ENCODE measurements at places on chromosomes 3 and 15.

GRCh38 chr3:150035910-150036612 lies 65.4 kb upstream of the PFN2 start:
- DNase-seq, result peak; percentile 21

GRCh38 chr15:49606594-49606993 lies 14.0 kb downstream of the FAM227B start:
- no peak for DNase-seq

DNA sequence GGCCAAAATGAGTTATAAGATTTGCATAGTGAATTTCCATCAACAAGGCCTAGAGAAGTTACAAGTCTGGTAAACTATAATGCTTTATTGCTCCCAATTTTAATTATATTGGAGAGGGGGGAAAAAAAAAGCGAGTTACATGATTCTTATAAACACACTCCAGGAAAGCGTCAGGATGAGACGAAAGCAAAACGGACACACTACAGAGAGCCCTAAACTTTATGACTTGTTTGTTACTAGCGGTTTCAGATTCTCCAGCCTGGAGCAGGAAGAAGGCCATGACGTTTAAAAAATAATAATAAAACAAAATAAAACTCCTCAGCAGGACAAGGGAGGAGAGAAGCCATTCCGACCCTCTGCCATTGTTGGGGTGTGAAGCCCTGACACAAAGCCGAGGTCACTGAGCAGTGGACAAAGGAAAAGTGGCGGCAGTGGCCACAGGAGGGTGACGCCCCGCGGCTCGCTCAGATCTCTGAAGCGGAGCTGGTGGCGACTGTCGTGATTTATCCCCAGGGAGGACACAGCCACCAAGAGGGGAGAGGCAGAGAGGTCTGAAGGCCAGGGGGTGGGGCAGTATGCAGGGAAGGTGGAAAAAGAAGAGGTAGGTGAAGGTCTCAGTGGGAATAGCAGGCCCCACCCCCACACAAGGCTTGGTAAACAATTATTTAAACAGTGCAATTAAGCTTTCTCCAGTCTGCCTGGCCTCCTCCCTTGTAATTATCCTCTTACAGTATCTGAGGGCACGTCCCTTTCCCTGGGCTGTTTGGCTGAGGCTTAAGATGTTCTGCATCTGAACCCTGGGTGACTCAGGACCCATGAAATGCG lies 45.3 kb downstream of the ADAMTS9 start:
- DNase-seq, result peak; percentile 84

GRCh38 chr3:119571688-119572087 lies 7.6 kb upstream of the ADPRH start:
- DNase-seq, result no peak

- no peak for DNase-seq
These were observed 290.6 kb downstream of the SATB1 start for GRCh38 chr3:18134386-18135059.

- no peak for DNase-seq
These were observed 17.7 kb downstream of the ACAA1 start for GRCh38 chr3:38119248-38119544.

DNA sequence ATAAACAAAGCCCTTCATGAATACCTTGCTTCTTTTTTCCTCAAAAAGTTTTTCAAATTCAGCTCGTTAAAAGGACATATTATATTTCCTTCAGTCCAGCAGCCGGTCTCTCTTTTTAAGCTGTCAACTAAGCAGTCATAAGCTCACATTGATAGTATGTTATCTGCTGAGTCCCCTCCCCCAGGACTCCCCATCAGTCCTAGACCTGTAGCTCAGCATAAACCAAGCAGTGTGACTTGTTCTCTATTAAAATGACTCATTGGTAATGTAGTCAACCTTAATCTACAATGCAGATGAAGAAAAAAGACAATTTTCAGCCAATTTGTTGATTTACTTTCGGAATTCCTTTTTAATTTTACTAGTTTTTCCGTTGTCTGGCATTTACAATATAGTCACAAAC lies 483.8 kb downstream of the MECOM start:
- peak; percentile 35 for DNase-seq

DNA sequence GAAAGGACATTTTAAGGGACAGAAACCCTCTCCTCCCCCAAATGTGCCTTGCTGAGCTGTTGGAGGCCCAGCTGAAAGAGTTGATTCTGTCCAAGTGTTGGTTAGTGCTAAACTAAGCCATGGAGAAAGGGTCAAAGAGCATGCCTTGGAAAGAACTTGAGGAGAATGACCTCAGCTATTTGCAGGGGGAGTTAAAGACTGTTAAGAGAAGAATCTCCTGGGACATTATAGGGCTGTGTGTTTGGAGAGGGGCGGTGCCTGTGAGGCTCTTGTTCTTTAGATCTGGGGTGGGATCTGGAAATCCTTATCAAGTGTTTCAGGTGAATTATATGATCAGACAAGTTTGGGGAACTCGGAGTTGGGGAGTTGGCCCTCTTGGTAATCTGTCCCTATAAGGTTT lies 13.0 kb downstream of the FNDC3B start:
- DNase-seq, result no peak

- no peak for DNase-seq
These were observed 44.0 kb upstream of the PCSK6 start for GRCh38 chr15:101533371-101534140.

DNA sequence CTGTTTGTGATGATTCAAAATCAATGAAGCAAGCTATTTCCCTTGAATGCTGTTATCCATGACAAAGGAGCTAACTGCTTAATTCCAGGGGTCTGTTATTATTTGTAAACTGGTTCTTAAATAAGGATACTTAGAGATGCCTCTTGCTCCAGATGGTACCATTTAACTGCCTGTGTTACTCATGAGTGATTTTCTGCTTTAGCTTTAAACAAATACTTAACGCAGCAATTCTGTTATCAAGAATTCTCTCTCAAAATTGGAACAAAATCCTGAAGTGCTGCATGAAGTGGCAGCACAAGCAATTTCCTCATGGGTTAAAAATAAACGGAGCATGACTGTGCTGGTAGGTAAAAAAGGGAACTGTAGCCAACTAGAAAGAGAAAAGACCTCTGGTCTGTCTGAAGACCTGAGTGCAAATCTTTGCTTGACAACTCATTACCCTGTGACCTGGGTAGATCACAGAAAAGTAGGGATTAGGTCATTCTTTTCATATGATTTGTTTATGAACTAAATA lies 62.5 kb upstream of the GBE1 start:
- peak; percentile 12 for DNase-seq

DNA sequence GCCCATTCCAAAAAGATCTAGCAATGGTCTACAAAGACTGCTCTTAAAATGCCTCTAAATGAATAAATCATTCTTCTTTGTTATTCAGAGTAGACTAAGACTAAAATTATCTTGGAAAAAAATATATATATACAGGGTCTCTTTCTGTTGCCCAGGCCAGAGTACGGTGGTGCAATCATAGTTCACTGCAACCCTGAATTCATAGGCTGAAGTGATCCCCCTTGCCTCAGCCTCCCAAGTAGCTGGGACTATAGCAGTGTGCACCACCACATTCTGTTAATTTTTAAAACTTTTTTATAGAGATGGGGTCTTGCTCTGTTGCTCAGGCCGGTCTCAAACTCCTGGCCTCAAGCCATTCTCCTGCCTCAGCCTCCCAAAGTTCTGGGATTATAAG lies 18.7 kb downstream of the WWTR1 start:
- DNase-seq, result no peak

GRCh38 chr3:127539366-127540060 lies 51.0 kb downstream of the TPRA1 start:
- DNase-seq, result no peak

DNA sequence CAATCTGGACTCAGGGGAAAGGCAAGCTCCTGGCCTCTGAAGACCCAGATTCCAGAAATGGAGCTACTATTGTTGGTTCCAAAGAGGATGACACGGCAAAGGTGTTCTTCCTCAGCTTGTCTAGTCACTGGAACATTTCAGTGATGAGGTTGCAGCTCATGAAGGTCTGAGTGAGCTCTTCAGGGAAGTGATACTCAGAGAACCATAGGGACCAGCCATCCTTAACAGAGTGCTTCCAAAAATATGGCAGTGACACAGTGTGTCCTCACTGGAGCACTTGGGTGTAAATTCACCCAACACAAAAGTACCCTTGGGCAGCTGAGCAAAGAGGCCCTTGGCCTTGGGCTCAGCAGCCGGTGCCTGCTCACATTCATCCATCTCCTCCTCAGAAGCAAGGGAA lies 46.3 kb downstream of the SPTSSB start:
- DNase-seq, result no peak

GRCh38 chr3:132008837-132009236 lies 26.0 kb downstream of the CPNE4 start:
- peak; percentile 65 for DNase-seq

- DNase-seq, result no peak
These were observed 31.3 kb downstream of the CD200 start for GRCh38 chr3:112364291-112364690.

- peak; percentile 75 for DNase-seq
These were observed 243.2 kb downstream of the ROBO2 start for GRCh38 chr3:77283108-77283507.

DNA sequence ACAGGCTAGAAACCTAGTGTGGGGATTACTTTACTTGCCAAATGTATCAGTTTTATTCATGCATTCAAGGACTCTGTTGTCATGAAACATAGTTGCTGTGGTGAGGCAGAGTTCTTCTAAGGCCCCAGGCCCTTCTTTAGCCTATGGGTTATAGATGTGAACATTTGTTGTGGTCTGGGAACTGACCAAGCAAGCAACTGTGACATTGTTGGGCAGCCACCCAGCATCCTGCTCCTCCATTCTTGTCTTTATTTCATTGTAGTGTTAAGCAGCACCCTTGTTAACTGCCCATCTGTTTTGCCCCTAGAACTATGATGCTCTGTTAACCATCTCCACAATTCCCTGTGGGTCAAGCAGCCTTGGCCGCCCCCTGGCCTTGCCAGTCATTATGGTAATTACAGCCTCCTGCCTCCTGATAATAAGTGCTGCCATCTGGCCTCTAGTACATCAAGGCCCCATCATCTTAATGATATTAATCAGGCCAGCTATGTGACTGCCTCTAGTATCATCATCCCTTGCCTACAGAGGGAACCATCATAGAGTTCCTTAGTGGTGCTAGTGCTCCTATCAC lies 12.2 kb upstream of the IFT57 start:
- peak; percentile 91 for DNase-seq

All from NCI-H69 (cell line).